ENCODE measurements at places on chromosomes 6 and 20.

GRCh38 chr6:154506991-154507898 is 3.2 kb downstream of the CNKSR3 start:
- no peak for DNase-seq

DNA sequence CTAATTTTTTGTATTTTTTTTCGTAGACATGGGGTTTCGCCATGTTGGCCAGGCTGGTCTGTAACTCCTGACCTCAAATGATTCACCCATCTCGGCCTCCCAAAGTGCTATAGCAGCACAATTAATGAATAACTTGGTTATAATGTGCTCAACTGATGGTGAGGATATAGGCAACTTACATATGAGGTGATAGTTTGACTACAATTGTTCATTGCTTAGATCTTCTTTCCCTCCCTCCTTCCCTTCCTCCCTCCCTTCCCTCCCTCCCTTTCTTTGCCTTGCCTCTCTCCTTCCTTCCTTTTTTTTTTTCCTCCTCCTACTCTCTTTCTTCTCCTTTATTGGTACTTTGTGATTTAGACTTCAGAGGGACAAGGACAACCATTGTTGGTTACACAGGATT is 151.2 kb downstream of the RNF144B start:
- DNase-seq, result no peak

- no peak for DNase-seq
Measured at GRCh38 chr20:21618759-21619416, 86.6 kb upstream of the PAX1 start.

GRCh38 chr6:85537055-85537494 is 56.6 kb downstream of the SNX14 start:
- no peak for DNase-seq

GRCh38 chr6:88548891-88549505 is 382.9 kb upstream of the CNR1 start:
- no peak for DNase-seq

DNA sequence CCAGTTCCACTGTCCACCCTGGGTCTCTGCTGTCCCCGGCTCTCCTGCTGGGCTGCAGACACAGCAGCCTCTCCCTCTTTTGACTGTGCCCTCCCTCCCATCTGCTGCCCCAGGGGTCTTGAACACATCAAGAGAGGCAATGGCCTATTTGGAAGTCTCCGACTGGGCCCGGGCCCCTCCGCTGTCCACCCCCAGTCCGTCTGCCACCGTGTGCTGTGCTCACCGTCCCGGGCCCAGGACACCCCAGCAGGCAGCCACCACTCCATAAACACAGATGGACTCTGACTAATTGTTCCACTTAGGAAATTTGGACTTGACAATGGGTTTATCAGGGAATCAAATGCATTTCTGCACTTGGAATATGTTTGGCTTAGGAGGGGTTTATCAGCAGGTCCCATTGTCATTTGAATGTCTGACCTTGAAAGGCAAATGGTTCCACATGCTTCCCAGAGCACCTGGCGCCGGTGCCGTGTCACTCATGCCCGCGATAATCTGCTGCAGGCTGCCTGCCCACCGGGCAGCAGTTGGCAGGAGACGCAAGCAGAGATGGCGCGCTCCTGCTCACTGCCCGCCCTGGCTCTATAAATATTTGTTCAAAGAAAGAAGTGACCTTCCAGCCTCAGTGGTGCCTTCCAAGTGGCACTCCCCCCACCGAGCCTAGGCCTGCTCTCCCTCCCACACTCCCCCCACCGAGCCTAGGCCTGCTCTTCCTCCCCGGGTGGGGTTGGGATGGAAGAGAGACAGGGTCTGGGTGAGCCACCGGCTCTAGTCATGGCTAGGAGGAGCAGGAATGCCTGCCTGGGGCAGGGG is 18.8 kb upstream of the FRMD1 start:
- DNase-seq, result peak; percentile 79

- DNase-seq, result peak; percentile 90
Measured at GRCh38 chr20:39849664-39850063, 839.4 kb downstream of the MAFB start.

GRCh38 chr6:114747995-114748625 is 405.3 kb upstream of the HS3ST5 start:
- peak; percentile 27 for DNase-seq

DNA sequence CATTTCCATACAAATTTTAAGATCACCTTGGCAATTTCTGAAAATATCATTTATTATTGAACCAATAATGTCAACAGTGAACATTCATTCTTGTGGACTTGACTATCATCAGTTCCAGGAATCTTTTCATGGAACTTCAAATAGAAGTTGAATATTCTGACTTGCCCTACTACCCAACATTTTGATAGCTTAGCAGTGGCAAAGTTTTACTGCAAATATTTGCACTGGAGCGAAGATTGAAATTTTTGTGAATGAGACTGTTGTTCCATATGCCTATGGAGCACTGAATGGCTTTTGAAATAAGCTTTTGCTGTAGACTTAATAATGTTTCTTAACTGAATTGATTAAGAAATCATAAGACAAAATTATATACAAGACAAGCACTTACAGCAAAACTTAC is 23.6 kb downstream of the BEND6 start:
- no peak for DNase-seq

GRCh38 chr20:58959652-58960051 is 21.4 kb upstream of the NELFCD start:
- DNase-seq, result no peak
